EL (cell line): ENCODE measurements at places on chromosomes 5 and 9.

- no peak for DNase-seq
These were observed 30.4 kb upstream of the KCNV2 start for GRCh38 chr9:2686911-2687310.

DNA sequence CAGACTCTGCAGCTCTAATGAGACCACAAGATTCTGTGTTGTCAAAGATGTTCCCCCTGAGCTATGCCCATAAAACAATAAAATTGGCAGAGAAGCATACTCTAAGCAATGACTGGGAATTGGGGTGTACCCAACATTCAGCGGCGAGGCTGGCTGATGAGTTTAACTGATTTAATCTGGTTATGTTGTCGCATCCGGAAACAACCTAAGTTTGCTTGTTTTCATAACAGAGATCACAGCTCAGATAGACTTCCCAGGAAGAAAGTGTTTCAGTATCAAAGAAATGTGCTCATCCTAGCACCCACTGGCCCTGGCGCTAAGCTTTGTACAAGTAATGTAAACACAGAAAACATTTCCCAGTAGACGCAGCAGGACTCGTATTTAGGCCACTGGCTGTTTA lies 7.4 kb downstream of the SEMA5A start:
- DNase-seq, result peak; percentile 49

- no peak for DNase-seq
These were observed 1.5 kb upstream of the RASGRF2 start for GRCh38 chr5:80958616-80959015.

DNA sequence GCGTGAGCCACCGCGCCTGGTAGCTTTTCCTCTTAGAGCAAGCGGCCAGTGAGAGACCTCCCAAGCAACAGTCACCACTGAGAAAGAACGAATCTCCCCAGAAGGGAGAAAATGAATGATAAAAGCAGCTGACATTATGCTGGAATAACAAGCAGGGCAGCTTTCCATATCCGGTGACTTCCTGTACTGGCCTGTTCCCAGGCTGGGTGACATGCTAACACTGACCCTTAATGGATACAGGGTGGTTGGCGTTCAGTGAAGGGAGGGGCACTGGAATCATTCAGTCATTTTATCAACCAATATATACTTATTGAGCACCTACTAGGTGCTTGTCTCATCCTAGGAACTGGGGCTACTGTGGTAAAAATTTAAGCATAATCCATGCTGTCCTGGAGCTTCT lies 357.3 kb upstream of the PANK3 start:
- DNase-seq, result no peak

DNA sequence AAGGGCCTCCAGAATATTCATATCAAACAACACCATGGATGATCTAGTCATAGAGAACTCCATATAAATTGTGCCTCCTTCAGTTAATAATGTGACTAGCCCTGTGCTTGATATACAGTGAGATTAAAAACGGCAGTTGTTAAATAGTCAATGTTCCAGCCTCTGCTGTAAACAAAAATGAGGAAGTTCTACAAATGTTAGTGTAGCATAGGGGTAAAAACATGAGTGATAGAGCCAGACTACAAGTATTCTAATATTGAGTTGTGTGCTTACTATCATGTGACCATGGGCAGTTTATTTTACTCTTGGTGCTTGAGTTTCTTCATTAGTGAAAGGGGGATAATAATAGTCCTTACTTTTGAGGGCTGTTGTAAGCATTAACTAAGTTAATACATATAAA lies 43.3 kb upstream of the SLCO6A1 start:
- no peak for DNase-seq

- DNase-seq, result no peak
These were observed 6.1 kb downstream of the NRG2 start for GRCh38 chr5:140037012-140037411.

- DNase-seq, result no peak
These were observed 309.2 kb downstream of the AGTPBP1 start for GRCh38 chr9:85432599-85432998.

- DNase-seq, result no peak
These were observed 37.3 kb downstream of the SARDH start for GRCh38 chr9:133700819-133701320.

DNA sequence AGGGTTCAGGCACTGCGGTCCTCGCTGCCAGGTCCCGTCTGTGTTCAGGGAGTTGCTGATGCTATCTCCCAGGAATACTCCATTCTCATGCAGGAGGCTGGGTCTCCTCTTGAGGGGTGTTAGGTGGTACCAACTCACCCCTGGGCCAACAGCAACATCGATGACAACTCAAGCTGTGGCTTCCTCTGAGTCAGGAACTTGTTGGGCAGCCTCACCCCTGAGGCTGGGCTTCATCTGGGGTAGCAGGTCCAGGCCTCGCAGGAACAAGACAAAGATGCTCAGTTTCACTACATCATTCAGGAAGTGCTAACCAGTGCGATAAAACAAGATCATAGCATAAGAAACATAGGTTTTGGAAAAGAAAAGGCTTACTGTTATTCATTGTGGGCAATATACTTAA lies 125.9 kb downstream of the SYK start:
- DNase-seq, result peak; percentile 12

- no peak for DNase-seq
These were observed 174.6 kb downstream of the MAPKAP1 start for GRCh38 chr9:125532412-125532811.

GRCh38 chr5:79448336-79448735 lies 65.6 kb downstream of the HOMER1 start:
- DNase-seq, result peak; percentile 78

- DNase-seq, result no peak
These were observed 107.8 kb upstream of the PRLR start for GRCh38 chr5:35338157-35338453.

GRCh38 chr5:136052692-136053335 lies 24.0 kb downstream of the TGFBI start:
- no peak for DNase-seq

DNA sequence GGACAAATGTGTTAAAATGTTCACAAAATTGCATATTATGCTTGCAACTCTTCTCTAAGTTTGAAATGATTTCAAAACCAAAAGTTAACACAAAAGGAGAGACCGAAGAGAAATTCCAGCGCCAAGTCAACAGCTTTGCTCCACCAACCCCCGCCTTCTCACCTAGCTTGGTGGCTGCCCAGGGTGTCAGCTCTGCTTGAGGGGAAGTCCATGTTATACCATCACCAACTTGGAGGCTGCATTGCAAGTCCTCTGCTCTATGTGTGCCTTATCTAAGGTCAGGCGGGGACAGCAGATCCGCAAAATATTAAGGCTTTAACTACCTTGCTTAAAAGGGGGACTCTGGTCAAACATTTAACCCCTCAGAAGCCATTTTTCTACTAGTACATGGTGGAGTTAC lies 14.6 kb downstream of the CCNJL start:
- no peak for DNase-seq

- no peak for DNase-seq
These were observed 119.8 kb upstream of the NEK6 start for GRCh38 chr9:124137944-124138335.

GRCh38 chr5:169268019-169268418 lies 32.9 kb downstream of the SLIT3 start:
- DNase-seq, result peak; percentile 6

GRCh38 chr5:106660681-106661080 lies 1010.1 kb downstream of the EFNA5 start:
- DNase-seq, result no peak

- no peak for DNase-seq
These were observed 7.1 kb downstream of the PRUNE2 start for GRCh38 chr9:76898786-76899185.

DNA sequence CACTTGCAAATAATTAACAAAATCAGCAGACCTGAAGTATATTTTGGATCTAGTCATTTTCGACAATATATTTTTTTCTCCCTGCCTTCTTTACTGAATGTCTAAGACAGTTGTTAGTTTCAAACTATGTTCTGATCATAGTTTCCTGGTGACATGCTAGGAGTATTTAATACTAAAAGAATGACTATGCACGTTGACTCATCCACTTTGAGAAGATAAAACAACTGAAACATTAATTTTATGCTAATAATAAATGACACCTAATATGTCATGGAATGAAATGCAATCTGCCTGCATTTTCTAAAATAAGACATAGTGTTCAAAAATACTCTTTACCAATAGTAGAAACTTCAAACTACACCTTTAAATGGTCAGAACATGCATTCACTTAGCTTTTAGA lies 2123.7 kb upstream of the C9orf72 start:
- peak; percentile 53 for DNase-seq

DNA sequence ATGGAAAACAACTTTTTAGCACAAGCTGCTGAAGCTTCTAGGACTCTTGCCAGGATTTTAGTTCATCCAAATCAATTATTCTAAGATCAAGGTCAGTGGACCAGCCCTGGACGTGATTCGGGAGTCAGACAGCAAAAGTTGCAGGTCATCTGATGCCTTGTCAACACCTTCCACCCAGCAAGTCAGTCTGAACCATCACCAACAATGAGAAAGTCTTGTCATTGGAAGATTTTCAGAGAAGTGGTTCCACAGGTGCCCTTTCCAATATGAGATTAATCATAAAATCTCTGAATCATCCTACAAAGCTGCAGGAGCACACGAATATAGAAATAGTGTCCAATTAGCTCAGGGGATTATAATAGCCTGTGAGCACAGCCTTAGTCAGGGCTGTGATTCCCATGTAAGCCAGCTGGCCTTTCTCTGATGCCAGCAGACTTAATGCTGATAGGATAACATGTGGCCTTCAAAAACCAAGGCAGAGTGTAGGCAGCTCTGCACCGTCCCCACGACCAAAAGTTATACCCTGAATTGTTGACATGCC lies 445.0 kb upstream of the TRPC7 start:
- DNase-seq, result peak; percentile 87

GRCh38 chr9:80156262-80156661 lies 584.5 kb downstream of the TLE4 start:
- DNase-seq, result no peak

DNA sequence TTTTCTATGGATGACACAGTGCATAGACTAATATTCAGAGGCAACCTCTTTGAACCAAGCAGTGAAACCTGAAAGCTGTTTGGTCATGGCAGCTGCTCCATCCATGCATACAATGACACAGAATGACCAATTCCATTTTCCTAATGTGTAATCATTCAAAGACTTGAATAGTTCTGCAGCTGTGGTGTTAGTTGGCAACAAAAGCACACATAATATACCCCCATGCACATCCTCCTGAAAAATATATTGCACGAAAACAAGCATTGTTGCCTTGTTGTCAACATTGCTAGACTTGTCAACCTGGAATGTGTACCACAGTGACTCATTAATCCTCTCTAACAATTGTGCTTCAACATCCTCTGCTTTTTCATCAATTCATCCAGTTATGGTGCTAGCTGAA lies 71.0 kb upstream of the SEMA6A start:
- no peak for DNase-seq

DNA sequence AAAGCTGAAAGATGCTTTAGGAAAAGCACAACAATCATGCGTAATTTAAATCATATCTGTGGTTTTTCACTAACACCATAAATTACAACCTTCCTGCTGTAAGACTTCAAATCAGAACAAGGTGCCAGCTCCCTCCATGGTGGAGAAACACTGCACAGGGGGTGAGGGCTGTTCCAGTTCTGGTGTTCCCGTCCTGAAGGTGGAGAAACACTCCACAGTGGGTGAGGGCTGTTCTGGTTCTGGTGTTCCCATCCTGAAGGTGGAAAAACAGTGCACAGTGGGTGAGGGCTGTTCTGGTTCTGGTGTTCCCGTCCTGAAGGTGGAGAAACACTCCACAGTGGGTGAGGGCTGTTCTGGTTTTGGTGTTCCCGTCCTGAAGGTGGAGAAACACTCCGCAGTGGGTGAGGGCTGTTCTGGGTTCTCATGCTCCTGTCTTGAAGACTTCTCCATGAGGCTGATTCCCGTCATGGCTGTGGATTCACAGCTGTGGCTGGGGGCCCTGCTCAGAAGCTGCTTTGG lies 12.9 kb downstream of the PLEKHG4B start:
- no peak for DNase-seq

- DNase-seq, result no peak
These were observed 103.1 kb upstream of the ISL1 start for GRCh38 chr5:51279983-51280706.

DNA sequence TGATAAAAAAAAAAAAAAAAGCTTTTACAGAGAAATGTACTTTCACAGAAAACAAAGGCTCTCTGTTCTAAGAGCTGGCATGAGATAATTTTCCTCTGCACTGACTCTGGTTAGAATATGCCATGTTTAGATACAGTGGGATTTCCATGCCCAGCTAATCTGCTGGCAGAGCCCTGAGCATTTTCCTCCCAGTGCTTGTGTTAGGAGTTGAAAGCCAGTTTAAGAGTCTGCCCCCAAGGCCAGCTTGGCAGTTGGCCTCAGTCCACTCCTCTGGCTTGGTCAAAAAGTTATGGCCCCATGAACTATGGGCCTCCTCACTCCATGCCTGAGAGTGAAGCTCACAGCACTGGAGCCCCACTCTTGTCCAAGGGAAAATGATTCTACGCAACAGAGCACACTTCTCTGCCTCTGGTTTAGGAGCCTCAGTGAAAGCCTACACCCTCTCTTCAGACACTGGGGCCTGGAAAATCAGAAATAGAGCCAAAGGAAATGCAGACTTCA lies 21.9 kb downstream of the MOCS2 start:
- DNase-seq, result no peak

- DNase-seq, result no peak
These were observed 26.9 kb upstream of the SYK start for GRCh38 chr9:90774682-90775081.

GRCh38 chr5:15550502-15551112 lies 50.6 kb downstream of the FBXL7 start:
- no peak for DNase-seq

DNA sequence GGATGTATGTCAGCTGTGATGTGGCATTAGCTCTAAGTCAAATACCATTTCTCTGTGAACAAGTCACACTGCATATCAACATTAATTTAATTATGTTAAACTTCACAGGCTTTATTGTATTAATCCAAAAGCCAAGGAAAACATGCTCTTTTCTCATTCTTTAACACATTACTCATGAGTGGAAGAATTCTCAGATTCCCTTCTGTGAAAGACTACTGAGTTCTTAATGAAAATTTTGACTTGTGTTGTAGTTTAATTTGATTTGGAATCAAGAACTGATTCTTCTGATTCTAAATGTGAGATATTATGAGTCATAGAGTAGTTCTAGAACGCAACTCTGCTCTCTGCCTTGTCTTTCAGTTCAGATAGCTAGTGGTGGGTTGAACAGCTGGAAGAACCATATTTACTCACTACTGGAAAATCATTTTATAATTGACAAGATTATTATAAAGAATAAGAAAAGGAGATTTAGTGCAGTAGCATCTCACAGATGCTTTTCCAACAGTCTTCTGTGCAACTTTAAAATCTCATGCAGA lies 90.6 kb downstream of the VCAN start:
- DNase-seq, result no peak

- DNase-seq, result no peak
These were observed 79.2 kb upstream of the PANK3 start for GRCh38 chr5:168658394-168658793.

- DNase-seq, result no peak
These were observed 532.4 kb downstream of the TLR4 start for GRCh38 chr9:118236625-118237024.

DNA sequence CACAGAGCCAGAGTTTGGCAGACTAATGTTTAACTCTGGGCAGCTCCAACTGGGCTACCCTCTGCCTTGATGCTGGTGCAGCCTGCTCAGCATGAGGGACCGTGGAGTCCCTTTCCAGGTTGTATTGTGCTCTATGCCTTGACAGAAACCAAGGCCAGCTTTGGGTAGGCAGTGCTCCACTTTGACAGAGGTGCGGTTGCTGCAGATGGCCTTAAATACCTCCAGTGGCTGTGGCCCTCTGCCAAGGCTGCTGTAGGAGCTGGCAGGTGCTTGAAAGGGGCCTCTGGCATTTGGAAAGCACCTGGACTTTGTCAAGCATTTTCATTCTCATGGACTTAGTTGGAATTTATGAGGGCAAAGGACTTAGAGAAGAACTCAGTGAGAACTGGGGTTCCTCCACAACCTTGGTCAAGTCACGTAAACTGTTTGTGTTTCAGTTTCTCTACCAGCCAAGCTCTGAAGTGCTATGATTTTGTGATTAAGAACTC lies 249.7 kb upstream of the ZNF462 start:
- no peak for DNase-seq
